ENCODE measurements at places on chromosomes 12 and 14.

- no peak for DNase-seq
Observed at GRCh38 chr12:56122637-56123036, 4.6 kb downstream of the ZC3H10 start.

DNA sequence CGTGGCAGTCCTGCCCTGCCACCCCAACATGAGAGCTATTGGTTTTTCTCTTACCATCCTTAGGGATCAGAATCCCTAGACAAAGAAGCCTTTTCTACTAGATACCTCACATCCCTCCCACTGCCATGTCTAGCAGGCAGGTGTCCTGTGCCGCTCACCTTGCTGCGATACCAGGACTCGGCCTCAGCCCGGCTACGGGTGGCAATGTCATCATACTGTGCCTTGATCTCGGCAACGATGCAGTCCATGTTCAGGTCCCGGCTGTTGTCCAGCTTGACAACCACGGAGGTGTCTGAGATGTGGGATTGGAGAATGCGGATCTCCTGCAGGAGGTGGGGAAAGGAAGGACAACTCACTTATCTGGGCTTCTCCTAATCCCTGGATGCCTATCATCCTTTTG lies 4.5 kb downstream of the KRT83 start:
- DNase-seq: no peak

DNA sequence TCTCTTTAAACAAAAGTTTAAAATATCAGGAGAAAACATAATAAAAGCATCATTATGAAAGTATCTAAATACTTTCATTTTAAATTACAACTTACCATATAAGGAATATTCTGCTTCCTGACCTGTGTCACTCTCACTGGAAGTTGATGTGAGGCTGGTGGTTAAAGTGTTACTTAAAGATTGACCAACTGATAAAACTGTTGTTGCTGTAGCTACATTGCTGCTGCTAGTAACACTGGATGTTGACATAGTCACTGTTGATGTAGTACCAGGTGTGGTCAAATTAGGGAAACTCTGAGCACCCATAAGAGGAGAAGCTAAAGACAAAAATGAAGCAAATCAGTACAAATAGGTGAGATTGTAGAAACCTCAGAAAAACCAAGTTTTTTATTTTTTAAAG lies 79.9 kb downstream of the HECTD1 start:
- DNase-seq: no peak

DNA sequence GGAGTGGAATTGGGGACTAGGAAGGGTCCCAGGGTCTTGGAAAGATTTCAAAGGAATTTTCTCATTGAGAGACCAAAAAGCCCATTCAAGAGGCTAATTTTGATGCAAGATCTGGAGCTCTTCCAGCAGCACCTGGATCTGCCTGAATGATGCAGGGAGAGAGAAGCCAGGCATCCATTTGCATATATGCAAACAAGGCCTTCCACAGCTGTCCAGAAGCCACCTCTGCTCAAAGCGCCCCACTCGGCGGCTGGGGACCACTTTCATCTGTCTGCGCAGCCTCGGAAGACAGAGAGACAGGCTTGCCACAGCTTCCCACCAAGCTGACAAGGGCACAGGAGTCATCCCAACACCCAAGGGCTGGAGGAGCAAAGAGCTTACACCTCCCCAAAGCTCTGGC lies 295.6 kb downstream of the DPF3 start:
- no peak for DNase-seq

DNA sequence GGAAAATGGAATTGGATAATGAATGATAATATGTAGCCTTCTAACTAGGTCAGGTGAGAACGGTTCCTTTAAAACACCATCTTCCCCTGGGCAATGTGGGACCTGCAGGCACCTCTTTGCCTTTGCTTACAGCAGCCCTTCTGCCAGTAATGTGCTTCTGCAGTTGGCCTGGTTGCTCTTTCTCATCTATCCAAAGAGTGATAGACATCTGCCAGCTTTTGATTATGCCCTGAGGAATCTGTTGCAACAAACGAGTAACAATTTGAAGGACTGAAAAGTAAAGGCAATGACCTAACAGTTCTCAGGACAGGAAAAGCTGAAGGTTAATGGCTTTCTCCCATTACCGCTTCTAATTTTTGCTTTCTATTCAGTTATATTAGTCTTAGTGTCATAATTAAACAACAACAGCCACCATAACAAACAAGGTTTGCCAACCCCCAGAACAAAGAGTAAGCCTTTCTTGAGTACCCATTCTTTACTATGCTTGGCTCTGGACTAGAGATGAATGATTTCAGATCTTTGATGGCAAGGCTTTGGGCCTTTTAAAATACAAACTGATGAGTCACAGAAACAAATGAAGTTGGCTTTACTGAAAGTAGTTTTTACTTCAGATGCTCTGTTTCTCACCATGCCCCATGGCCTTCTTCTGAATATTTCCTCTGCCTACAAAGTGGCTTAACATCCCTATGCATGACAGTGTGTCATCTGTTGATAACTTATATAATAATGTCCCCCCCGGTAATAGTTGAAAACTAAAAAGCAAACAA lies 76.1 kb upstream of the KRR1 start:
- DNase-seq: no peak
